ENCODE measurements at places on chromosomes 1 and 21.

- DNase-seq = no peak
Observed at GRCh38 chr21:44024257-44024656, 12.1 kb downstream of the TRAPPC10 start.

DNA sequence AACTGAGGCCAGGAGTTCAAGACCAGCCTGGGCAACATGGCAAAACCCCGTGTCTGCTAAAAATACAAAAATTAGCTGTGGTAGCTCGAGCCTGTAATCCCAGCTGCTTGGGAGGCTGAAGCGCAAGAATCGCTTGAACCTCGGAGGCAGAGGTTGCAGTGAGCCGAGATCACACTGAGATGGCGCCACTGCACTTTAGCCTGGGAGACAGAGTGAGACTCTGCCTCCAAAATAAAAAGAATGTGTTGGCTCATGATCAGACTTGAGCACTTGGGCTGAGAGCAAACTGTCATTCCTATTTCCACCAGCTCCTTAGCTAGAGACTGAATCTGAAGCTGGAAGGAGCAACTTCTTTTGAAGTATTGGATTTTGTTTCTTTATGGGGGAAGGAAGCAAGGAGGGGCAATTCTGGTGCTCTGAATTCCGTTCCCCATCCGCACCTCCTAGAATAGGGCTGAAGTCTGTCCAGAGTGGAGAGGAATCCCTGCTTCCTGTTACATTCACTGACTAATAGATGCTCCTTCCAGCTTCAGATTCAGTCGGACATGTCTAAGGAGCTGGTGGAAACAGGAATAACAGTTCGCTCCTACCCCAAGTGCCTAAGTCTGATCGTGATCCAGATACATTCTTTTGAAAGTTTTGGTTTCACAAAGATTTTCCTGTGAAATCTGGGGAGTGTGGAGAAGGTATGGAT, 3.8 kb downstream of the ZNF672 start:
- no peak for DNase-seq

GRCh38 chr1:119554183-119554582, 47.2 kb downstream of the HSD3B1 start:
- DNase-seq = no peak

DNA sequence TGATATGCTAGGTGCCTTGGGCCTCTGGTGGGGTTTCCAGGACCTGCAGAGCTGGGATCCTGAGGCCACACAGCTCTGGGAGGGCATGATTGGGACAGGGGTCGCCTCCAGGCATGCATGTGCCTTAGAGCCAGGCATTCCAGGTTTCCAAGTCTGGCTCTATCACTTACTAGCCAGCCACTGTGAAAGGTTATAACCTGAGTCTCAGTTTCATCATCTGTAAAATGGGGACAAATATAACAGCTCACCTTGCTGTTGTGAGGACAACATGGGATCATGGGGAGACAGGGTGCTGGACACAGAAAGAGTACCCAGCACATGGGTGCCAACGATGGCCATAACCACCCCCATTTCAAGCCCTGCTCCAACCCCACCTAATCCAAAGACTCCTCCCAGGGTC, 2.7 kb downstream of the CHI3L1 start:
- DNase-seq = no peak

- no peak for DNase-seq
Observed at GRCh38 chr1:151939779-151940178, 30.5 kb upstream of the THEM4 start.

- no peak for DNase-seq
Observed at GRCh38 chr1:180227861-180228647, 2.0 kb upstream of the LHX4 start.

- no peak for DNase-seq
Observed at GRCh38 chr1:63787875-63788274, 14.1 kb downstream of the ROR1 start.

DNA sequence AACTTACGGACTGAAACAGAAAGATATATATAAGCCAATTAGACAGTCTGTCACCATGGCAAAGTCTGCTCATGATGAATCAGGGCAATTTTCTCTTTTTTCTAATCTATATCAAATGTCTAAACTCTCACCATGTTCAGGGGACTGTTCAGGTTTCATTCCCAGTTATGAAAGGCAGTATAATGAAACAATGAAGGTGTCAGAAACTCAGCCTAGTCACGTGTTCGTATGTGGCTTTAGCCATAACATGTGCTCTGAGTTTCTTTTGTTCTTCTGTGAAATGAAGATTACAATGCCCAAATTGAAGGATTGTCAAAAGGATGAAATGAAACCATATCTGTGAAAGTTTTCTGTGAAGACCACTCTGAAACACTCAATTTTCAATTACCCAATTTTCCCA, 392.9 kb downstream of the DSCAM start:
- DNase-seq = no peak

DNA sequence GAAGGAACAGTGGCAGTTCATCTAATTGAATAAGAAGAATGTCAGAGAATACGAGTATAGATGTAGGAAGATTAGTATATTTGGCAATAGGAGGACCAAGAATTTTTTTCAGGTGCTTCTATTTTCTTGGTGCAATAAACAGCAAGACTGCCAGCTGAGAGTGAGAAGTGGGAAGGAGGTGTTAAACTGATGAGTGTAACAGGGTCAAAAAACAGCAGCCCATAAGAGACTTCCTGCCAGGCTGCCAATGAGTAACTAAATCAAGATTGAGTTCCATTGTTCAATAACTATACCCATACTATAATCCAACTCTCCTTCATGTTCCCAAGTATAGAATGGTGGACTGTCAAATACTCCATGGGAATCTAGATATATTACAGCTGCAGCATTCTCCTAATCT, 28.7 kb downstream of the LYST start:
- no peak for DNase-seq

DNA sequence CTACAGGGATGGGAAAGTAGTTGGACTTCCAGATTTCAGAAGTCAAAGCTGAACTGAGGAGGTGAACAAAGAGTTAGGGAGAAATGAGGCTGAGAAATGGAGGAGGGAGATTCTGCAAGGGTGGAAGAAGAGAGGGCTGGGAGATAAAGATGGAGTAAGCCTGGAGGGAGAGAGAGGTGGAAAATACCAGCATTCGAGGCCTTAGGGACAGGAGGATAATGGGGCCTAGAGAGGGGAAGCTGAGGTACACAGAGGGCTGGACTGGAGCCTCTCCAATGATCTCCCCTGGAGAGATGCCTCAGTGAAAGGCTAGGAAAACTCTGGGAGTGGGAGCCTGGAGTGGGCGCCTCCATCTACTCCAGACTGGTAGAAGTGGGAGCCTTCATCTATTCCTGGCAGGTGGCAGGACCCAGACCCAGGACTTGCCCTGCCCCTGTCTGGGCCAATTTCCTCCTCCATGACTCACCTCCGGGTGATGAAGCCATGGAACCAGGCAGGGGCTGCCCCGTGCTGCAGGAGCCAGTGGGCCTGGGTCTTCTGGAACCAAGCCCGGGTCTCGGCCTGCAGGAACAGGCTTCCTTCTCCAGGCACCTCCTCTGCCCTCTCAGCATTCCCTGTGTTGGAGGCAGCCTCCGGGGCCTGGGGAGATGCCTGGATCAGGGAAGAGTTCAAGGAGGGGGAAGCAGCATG, 1.9 kb downstream of the SH2D2A start:
- DNase-seq = no peak

GRCh38 chr1:230717251-230717650, 3.3 kb upstream of the AGT start:
- no peak for DNase-seq

GRCh38 chr1:199646761-199647160, 380.7 kb upstream of the NR5A2 start:
- DNase-seq = no peak

DNA sequence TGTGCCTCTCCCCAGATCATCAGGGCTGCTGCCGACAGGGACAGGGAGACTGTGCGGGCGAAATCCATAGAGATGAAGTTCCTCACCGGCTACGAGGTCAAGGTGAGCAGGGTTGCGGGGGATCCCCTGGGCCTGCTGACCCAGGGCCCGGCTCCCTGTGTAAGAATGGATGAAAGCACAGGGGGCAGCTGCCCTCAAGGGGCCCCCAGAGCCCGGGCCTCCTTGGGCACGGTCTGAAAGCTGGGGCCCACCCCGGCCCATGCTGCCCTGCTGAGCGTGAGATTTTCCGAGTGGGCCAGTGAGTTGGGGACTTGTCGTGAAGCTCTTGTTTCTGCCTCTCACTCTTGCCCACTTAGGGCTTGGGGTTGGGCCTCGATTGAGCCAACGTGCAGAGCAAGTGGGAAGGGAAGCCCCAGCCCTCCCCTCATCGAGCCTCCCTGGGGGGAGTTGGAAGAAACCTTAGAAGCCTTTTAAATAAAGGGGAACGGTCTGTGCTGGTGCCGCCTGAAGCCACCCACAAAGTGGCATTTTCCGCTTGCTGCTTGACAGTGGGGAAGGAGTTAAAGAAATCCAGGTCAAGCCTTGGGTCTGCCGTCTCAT, 45.2 kb downstream of the COQ8A start:
- no peak for DNase-seq

DNA sequence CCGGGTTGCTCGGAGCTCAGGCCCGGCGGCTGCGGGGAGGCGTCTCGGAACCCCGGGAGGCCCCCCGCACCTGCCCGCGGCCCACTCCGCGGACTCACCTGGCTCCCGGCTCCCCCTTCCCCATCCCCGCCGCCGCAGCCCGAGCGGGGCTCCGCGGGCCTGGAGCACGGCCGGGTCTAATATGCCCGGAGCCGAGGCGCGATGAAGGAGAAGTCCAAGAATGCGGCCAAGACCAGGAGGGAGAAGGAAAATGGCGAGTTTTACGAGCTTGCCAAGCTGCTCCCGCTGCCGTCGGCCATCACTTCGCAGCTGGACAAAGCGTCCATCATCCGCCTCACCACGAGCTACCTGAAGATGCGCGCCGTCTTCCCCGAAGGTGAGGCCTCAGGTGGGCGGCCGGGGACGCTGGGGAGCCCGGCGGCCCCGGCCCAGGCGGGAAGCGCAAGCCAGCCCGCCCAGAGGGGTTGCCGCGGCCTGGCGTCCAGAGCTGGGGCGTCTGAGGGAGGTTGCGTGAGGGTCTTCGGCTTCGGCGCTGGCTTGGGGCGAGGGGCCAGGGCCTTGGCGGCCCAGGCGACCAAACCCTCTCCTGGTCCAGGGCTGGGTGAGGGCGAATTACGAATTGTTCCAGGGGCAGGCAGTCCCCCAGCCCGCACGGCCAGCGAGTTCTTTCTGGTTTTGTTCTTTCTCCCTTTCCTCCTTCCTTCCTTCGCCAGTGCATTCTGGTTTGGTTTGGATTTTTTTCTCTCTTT, 805 bp downstream of the SIM2 start:
- no peak for DNase-seq

Data from vagina (tissue), 2 donors.